CD4-positive, alpha-beta memory T cell (primary cell): ENCODE measurements at places on chromosomes 7 and 10. TPM values are rescaled to one million over a fixed set of nuclear protein-coding genes. Genes with fewer than 3 reads are reported as not detected.

- peak; percentile 33 for DNase-seq
These were observed 37.2 kb downstream of the IKZF1 start for GRCh38 chr7:50341724-50342123.

DNA sequence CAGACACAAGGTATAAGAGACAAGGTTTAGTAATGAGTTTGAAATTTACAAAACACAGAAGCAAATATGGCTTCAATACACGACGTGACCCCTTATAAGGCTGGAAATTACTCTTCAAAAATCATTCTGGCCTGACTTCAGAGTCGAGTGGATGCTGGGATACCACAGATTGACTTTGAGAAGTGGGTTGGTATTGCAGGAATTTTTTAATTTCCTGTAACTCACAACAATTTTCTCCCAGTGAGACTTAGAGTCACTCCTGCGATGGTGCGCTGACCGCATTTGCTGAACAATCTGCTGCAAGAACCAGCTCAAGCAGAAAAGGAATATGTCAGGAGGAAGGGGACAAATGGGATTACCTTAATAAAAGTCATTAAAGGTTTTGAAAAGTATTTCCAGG, 132.1 kb downstream of the EMX2 start:
- DNase-seq, result no peak

DNA sequence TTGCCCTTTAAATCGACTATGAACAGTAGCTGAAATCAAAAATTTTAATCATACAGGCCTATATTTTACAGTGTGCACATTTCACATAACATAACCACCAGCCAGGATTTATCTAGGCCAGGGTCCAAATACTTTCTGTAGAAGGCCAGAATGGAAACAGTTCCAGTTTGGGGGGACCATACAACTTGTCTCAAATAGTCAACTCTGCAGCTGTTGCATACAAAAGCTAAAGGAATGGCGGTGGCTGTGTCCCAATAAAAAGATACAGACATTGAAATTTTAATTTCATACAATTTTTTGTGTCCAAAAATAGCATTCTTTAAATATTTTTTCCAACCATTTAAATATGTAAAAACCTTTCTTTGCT, 742 bp upstream of the TYSND1 start:
- no peak for DNase-seq

- DNase-seq, result no peak
These were observed 7.1 kb upstream of the MUC3A start for GRCh38 chr7:100942045-100942774.

DNA sequence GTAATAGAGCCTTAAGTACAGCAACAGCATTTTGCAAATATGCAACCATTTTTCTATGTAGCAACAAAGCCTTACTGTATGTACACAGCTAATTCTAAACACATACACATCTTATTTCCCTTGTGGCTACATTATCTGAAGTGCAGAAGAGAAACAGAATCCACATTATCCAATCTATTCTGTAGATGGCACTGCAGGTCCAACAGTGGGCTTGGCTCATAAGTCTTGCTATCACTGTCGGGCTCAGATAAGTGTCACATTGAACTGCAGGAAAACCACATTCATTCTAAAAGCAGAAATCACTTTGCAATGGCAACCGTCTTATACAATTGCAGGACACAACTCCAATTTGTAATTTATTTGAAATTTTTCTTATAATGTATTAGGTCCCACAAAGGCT, 109.8 kb upstream of the NOBOX start:
- DNase-seq, result no peak

DNA sequence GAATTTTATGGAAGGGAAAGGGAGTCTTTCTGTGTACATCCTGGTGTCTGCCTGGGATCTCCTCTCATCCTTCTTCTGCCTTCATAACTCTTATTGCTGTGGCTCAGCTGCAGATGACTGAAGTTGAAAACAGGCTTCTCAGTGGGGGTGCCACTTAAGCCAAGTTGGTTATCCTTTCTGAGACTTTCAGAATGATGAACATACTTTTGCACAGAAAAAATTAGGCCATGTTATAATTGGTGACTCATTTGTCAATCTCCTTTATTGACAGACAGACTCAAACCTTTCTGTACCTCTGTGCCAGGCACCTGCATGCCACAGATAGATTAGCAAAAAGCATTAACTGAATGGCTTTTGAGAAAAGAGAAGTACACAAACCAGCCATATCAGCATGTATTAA, 430.3 kb downstream of the SORCS1 start:
- no peak for DNase-seq

DNA sequence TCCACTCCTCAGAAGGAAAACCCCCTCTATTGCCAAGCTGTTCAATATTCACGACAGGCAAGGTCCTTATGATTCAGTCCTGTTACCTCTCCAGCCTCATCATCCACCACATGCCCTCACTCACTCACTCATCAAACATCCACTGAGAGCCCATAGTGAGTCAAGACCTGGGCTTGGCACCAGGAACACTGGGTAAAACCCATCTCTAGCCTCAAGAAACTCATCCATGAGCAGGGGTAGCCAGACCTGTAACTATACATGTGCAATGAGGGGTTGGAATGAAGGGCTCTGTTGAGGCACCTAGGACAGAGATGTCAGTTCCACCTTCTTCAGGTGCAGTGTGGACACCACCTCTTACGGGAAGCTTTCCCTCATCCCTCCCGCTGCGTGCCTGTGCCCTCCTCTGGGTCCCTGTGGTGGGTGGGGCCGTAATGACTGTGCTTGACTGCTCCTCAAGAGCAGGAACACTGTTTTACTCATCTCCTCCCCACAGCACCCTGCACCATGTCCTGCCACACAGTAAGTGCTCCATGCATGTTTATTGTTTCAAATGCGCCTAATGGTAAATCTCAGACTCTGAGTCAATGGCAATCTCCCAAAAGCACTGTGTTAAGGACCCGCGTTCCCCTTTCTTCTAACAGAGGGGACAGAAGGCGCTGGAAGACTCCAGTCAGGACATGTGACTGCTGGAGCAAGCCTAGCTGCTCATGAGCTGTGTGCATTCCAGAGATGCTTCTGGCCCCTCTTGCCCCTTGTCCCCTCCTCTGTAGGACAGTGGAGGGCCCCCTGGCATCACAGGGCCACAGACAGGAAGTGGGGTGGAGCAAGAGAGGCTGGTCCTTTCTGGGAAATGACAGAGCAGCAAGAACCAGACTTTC, 95.4 kb downstream of the HIPK2 start:
- no peak for DNase-seq

GRCh38 chr7:116173051-116174028, 37.0 kb upstream of the TES start:
- no peak for DNase-seq

DNA sequence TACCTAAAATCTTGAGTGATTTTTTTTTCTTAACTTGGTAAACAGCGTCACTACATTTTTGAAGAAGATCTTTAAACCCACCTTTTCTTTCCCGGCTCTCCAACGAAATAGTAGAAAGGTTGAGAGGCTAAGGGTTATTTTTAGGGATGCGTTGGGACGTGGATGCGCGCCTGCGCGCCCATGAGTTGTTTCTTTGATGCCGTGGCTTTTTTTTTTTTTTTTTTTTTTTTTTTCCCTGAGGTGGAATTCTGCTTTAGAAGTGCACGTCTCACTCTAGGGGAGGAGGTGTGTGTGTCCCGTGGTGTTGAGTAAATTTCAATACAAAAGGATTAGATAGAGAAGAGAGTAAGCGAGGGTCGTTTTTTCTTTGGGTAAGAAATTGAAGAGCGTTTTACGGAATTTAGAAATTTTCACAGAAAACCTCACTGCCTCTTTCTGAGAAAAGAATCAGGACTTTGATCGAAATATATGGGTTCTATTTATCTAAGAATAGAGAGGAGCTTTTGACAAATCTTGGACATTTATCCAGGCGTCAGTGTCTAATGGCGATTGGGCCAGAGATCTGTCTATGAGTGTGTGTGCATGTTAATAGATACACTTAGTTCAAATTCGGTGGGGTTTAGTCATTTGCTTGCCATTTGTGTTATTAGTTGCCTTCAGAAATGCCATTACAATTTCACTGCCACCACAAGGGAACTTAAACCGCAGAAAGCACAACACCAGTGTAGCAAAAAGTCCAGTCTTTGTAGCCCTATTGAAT, 1.2 kb upstream of the SP8 start:
- DNase-seq, result no peak

- DNase-seq, result no peak
These were observed 589 bp downstream of the ZNF488 start for GRCh38 chr10:47383261-47384147.

DNA sequence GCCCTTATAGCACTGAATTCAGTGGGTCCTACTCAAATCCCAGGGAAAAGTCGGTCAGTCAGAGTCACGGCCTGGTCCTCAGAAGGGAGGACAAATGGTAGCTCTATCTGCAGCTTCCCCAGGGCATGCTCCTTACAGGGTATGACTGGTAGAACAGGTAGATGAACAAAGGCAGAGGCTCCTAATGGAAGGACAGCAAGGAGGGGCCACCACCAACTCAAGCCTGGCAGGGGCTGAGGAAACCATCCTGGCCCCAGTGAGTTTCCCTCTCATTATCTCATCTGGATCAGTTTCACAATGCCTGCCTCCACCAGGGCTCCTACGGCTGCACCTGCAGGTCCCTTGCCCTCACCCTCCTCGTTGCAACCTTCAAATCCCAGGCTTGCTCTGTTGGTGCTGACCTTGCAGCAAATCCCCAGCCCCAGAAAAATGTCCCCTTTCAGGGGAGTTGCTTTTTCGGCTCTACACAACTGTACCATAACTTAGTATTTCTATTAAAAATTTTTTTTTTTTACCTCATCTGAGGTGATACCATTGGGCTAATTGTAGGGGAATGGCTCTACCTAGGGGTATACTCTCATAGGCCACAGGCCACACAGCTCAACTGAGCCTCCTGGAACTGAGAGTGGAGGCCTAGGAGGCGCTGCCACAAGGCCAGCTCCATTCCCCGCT, 2.4 kb upstream of the MYO1G start:
- no peak for DNase-seq

- no peak for DNase-seq
These were observed 51.3 kb downstream of the COBL start for GRCh38 chr7:51265066-51265907.

DNA sequence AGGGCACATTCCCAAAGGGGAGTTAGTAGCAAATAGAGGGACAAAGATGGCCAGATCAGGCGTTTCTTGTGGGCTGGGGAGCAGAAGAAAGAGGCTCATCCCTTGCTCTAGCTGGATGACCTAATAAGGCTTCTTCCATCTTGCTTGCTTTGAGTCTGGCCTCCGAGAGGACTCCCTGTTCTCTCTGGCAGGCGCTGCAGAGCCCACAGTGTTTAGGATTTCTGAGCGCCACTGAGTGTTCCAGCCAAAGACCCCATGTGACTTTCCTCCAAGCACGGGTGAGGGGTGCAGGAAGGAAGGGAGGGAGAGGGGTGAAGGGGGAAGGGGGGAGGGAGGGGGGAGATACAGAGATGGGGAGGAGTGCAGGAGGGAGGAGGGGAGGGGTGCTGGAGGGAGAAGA, 203.8 kb upstream of the SVIL start:
- DNase-seq, result no peak

DNA sequence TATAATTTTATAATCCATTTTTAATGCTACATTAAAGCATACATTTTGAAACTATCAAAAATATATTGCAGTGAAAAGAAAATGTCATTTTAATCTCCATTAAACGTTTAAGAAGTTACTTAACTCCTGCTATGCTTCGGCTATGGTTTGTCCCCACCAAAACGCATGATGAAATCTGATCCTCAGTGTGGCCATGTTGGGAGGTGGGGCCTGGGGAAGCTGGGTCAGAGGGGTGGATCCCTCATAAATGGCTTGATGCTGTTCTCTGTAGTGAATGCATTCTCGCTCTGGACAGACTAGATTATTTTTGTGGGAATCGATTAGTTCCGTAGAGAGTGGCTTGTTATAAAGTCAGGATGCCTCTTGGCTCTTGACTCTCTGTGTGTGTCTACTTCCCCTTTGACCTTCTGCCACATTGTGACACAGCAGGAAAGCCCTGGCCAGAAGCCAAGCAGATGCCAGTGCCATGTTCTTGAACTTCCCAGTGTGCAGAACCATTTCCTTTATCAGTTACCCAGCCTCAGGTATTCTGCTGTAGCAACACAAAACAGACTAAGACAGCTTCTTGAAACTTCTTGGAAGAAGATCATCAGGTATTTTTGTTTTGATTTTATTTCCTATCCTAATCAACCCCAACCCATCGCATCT, 77.8 kb downstream of the TCERG1L start:
- DNase-seq, result no peak

- DNase-seq, result no peak
These were observed 169.9 kb downstream of the RNF133 start for GRCh38 chr7:122528879-122529481.

DNA sequence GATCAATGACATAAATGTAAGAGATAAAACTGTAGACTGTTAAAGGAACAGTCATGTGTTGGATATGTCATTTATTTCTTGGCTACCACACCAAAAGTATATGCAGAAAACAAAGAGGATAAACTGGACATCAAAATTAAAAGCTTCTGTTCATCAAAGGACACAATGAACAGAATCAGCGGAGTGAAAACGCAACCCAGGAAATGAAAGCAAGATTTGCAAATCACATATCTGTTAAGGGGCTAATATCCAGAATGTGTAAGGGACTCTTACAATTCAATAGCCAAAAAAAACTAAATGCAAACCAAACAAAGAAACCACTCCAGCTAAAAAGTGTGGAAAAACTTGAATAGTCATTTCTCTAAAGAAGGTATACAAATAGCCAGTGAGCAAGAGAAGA, 164.3 kb downstream of the ZMYND11 start:
- no peak for DNase-seq

The GSDME gene
- 1.7 TPM for total RNA-seq

The GLI3 gene
- total RNA-seq, result 0.06 TPM

The SFRP5 gene
- total RNA-seq, result not detected

The ALOX5 gene
- 3.1 TPM for total RNA-seq

The TFPI2 gene
- total RNA-seq, result not detected

The TDRD1 gene
- 0.39 TPM for total RNA-seq

The PARG gene
- total RNA-seq, result 42.6 TPM

The SCART1 gene
- total RNA-seq, result 10.5 TPM
